ENCODE measurements at places on chromosomes 13 and 19.

- peak; percentile 22 for DNase-seq
These were observed 3.1 kb downstream of the EFNB2 start for GRCh38 chr13:106532111-106532929.

DNA sequence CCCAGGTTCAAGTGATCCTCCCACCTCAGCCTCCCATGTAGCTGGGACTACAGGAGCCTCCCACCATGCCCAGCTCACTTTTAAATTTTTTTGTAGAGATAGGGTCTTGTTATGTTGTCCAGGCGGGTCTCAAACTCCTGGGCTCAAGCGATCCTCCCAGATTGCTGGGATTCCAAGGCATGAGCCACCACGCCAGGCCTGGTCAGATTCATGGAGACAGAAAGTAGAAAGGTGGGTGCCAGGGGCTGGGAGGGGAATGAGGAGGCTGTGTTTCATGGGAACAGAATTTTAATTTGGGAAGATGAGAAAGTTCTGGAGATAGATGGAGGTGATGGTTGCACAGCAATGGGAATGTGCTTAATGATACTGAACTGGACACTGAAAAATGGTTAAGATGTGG lies 22.3 kb downstream of the ARHGEF18 start:
- DNase-seq: no peak

DNA sequence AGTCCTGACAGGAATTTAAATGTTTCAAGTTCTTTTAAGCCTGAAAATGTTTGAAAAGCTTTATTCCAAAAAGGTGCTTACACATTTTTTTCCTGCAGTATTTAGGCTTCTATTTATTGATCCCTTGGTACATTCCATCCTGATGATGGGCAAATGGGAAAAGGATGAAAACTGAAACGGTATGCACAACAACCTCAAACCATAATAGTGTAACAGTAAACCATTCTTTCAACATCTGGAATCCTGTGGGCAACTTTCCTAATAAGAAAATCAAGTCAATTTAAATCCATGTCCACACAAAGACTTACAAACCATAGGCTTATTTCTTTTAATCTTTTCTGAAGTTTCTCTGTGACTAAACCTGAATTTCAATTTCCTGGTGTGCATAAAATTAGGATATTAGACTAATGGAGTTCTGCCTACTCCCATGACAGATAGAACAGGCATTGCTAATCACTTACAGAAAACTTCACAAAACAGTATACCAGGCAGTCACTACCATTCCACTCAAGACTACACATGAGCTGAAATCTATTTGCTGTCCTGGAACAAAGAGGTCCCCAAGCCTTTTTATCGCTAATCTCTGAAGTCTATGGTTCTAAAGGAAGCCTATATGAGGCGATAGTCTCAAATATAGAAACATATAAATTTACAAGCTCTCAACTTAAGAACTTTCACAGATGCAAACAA lies 103.3 kb downstream of the DLEU7 start:
- DNase-seq: no peak

- DNase-seq: no peak
These were observed 57.9 kb downstream of the ELF1 start for GRCh38 chr13:40961214-40961613.

GRCh38 chr13:31133621-31134020 lies 28.1 kb downstream of the HSPH1 start:
- no peak for DNase-seq

DNA sequence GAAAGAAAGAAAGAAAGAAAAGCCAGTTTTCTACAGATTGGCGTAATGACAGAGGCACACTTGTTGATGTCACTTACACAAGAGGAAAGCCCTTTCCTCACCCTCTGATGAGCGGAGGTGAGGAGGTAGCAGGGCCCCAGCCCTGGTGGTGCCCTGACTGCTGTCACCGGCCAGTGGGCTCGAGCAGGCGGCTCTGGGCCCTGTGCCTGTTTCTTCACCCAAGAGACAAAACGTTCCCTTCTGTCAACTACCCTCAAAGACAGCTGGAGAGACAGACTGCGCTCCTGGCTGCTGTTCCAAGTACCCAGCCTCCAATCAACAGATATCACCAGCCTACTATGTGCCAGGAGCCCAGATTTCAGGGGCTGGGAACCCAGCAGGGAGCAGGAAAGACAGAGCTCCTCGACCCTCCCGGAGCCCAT lies 10.1 kb downstream of the EPS15L1 start:
- DNase-seq: no peak

DNA sequence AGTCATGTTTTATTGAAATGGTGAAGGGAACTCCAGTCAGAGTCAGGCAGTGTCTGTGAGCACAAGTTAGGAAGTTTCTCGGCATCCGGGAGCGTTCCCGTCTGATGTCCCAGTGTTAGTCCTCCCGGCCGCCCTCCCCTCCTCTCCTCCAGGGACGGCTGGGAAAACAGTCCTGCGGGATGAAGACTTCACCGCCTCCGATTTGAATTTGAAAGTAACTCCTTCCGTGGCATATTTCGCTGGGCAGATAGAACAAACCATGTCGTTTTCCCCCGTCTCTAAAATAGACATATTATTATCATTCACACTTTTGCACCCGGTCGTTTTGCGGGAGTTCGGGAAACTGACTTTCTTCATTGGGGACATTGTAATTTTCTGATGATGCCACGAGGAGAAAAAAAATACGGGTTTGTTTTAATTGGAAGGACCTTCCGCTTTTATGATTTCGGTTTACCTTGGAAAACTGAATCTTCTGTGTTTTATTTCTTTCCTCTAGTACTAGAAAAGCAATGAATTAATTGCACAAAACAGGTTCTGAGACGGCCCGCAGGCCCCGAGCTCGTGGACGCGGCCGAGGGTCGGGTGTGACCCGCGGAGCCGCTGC lies 76.6 kb downstream of the ZIC5 start:
- DNase-seq: no peak

- no peak for DNase-seq
These were observed 19.0 kb downstream of the NCLN start for GRCh38 chr19:3204646-3205275.

- DNase-seq: no peak
These were observed 1.2 kb downstream of the EPS15L1 start for GRCh38 chr19:16470541-16470910.

DNA sequence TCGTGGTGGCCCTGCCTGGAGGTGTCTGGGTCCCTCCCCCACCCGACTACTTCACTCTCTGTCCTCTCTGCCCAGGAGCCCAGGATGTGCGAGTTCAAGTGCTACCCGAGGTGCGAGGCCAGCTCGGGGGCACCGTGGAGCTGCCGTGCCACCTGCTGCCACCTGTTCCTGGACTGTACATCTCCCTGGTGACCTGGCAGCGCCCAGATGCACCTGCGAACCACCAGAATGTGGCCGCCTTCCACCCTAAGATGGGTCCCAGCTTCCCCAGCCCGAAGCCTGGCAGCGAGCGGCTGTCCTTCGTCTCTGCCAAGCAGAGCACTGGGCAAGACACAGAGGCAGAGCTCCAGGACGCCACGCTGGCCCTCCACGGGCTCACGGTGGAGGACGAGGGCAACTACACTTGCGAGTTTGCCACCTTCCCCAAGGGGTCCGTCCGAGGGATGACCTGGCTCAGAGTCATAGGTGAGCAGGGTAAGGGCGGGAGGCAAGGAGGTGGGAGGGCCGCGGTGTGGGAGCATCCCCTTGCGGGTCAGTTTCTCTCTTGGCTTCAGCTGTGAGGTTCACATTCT lies 19.2 kb downstream of the NECTIN2 start:
- no peak for DNase-seq

DNA sequence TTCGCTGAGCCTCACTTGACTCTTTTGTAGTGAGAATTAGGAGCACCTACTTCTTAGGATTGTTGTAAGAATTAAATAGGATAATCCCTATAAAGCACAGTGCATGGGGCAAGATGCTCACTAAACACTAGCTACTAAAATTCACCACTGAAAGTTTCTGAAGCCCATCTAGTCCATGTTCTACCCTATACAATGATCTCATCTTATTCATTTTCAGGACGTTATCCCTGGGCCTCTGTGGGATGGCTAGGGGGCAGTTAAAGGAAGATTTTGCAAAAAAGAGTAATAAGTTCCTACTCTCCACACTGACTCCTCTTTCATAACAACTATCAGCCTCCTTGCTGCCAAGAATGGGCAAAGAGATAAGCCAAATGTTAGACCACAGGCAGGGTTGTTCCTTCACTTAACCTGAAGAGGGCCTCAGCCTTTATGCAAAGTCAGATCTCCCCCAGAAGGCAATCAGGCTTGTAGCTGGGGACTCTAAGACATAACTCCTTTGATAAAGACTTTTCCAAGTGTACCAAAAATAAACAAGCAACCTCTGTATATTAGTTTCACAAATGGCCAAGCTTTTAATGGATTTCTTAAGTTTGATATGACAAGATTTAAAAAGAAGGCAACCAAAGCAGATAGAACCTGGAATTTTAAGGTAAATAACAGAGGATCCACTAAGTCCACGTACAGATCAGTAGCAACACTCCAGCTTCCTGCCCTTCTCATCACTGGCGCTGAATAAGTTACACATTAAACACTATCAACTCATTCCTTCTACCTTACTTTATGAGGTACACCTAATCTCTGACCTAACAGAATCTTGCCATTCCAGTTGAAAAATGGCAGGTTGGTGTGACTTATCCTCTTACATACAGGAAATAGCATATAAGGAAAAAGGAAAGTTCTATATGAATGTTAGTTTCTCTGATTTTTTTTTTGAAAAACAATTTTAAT lies 44.4 kb downstream of the ELF1 start:
- no peak for DNase-seq

DNA sequence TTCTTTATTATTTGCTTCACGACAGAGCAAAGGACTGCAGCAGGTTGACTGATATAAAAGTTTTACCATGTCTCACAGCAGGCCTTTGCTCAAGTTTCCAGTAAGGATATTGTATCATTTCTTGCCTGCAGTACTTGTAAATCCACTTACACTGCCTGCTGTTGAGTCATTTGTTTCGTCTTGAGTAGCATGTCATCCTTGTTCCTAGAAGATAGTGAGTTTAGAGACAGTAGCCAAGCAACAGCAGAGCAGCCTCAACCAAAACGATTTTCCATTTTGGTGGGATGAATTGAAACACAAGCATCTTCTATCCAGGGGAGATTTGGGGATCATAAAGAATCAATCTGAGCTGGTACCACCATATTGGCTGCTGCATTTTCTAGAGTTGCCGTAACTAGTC lies 24.0 kb upstream of the ALOX5AP start:
- DNase-seq: no peak

- DNase-seq: no peak
These were observed 201.0 kb downstream of the FGF9 start for GRCh38 chr13:21871919-21872318.

- DNase-seq: no peak
These were observed 401.7 kb downstream of the IRS2 start for GRCh38 chr13:109384491-109385241.

- DNase-seq: no peak
These were observed 12.2 kb upstream of the OR10H5 start for GRCh38 chr19:15775249-15775648.

DNA sequence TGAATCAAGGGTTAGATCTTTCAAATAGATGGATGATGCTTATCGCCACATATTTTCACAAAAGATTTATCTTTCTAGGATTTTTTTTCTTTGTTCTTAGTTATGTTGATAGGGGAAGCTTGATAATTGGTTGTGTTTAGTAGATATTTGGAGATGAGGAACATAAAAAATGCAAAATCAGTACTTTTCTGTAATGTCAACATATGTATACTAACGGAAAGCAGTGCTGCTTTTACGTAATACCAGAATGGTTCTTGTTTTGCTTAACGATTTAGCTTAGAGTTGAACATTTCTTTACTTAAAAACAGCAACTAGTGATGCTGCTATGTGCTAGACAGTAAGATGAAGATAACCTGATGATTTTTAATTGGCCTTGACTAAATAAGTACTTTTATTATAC lies 3.0 kb downstream of the ZMYM2 start:
- DNase-seq: no peak

GRCh38 chr13:99855526-99856420 lies 115.8 kb downstream of the ZIC5 start:
- no peak for DNase-seq

DNA sequence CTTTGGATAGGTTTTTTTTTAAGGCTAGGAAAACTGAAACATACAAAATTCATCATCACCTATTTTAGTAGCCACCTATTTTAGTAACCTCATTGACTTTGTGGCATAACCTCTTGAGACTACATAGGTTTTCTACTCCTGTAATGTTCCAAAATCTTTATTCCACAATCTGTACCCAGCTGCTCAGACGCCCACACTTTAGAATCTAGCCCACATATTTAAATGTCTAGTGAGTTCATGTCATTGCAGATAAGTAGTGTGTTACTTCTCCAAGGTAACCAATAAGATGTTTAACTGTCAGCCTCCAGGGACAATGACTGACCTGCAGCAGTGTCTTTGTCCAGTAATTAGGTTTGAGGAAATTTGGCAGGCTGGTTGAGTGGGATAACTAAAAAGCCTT lies 330.2 kb downstream of the MZT1 start:
- no peak for DNase-seq

GRCh38 chr19:4622695-4623421 lies 16.5 kb upstream of the TNFAIP8L1 start:
- no peak for DNase-seq

GRCh38 chr19:17078036-17078919 lies 2.7 kb downstream of the MYO9B start:
- no peak for DNase-seq

DNA sequence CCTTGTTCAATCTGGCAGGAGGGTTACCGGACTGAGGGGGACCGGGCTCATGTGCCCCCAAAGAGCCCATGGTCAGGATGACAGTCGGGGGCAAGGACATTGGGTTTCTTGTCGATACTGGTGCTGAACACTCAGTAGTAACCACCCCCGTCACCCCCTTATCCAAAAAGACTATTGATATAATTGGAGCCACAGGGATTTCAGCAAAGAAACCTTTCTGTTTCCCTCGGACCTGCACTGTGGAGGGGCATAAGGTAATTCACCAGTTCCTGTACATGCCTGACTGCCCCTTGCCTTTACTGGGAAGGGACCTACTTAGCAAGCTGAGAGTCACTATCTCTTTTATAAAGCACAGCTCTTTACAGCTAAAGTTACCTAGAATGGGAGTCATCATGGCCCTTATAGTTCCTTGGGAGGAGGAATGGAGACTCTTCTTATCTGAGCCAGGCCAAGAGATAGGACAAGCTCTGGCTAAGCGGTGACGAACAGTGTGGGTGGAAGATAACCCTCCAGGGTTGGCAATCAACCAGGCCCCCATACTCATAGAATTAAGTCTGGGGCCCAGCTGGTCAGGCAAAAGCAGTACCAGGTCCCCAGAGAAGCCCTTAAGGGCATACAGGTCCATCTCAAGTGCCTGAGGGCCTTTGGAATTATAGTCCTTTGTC lies 603.7 kb downstream of the UQCRFS1 start:
- no peak for DNase-seq

GRCh38 chr13:37100731-37101130 lies 4.7 kb downstream of the CSNK1A1L start:
- no peak for DNase-seq

GRCh38 chr13:77502104-77502720 lies 33.3 kb upstream of the SCEL start:
- DNase-seq: no peak

GRCh38 chr13:109500146-109500773 lies 286.1 kb downstream of the IRS2 start:
- no peak for DNase-seq

DNA sequence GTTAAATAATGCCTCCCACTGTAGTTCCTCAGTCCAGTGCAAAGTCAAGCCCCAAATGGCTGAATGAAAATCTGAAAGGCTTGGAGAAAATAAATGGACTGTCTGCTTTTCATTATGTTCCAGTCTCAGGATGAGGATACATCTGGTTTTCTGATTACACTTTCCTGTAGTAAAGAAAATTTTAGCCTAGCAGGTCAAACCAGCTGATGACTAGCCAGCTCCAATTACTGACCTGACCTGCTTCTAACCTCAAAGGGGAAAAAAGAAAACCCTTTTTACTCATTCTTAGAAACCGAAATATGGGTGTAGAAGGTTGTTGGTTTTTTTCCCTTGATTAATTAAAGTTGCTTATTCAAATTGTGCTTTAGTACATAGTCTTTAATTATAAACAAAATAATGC lies 418.4 kb downstream of the EFNB2 start:
- DNase-seq: no peak

Data from hippocampal formation (tissue), 2 donors.